ENCODE measurements at places on chromosomes 5 and 9.

DNA sequence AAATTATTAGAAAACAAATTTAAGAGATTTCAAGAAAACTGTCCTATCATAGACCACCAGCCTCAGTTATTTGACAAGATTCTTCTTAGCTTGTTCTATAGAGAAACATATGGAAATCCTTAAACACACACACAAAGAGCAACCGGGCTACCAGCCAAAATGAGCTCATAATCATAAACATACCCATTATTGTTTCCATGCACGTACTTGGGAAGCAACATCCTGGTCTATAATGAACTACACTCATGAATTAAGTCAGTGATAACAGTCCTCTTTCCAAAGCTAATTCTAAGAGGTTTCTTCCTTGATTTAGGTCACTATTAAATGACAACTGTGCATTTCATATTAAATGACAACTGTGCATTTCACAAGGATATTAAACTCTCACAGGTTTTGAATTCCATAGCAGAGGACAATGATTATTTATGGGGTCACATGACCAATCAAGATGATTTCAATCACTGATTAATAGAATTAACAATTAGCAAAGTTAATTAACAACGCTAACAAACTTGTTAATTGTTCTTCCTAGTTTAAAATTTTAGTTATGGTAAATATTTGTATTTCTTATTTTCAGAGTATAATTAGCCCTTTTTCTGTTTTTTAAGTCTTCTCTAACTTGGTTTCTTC is 77.0 kb downstream of the OXCT1 start:
- no peak for DNase-seq

- no peak for DNase-seq
These were observed 4.0 kb upstream of the ZSWIM6 start for GRCh38 chr5:61327760-61328753.

- DNase-seq: no peak
These were observed 4.5 kb downstream of the EXOC3 start for GRCh38 chr5:447501-447900.

GRCh38 chr5:108418197-108418596 is 36.3 kb upstream of the FBXL17 start:
- DNase-seq: no peak
